ENCODE measurements at places on chromosomes 13 and 19. TPM values are rescaled to one million over a fixed set of nuclear protein-coding genes. Genes with fewer than 3 reads are reported as not detected.

Gene ZNF581
- polyA plus RNA-seq: 24.5 TPM

Gene INSL3
- polyA plus RNA-seq: not detected

Gene MAMSTR
- 1.9 TPM for polyA plus RNA-seq

Gene TSEN34
- polyA plus RNA-seq: 69.4 TPM

Gene CFAP97D2
- not detected for polyA plus RNA-seq

Gene ZNF256
- polyA plus RNA-seq: 2.3 TPM

Gene TMTC4
- 7.4 TPM for polyA plus RNA-seq

Gene FGF21
- polyA plus RNA-seq: not detected

Gene PEAK3
- polyA plus RNA-seq: 0.19 TPM

Gene CD320
- polyA plus RNA-seq: 101 TPM

Gene KIRREL2
- polyA plus RNA-seq: not detected

Gene OR10H1
- polyA plus RNA-seq: not detected

Gene NEK5
- polyA plus RNA-seq: not detected

Gene RFPL4AL1
- not detected for polyA plus RNA-seq

Gene RCBTB1
- 9.5 TPM for polyA plus RNA-seq

Gene CEACAM7
- polyA plus RNA-seq: not detected

Gene ZNF576
- polyA plus RNA-seq: 19.5 TPM

Gene MED4
- polyA plus RNA-seq: 38.5 TPM

Gene NANOS3
- 0.85 TPM for polyA plus RNA-seq

Gene SHISA7
- polyA plus RNA-seq: not detected

Gene POGLUT2
- 14.3 TPM for polyA plus RNA-seq

Gene TRPC4
- polyA plus RNA-seq: 1.9 TPM

Gene LACC1
- 1.5 TPM for polyA plus RNA-seq

Measured in IMR-90 (cell line).